ENCODE measurements at places on chromosomes 2 and 18.

- no peak for DNase-seq
Measured at GRCh38 chr18:37231251-37231650, 334.3 kb downstream of the CELF4 start.

DNA sequence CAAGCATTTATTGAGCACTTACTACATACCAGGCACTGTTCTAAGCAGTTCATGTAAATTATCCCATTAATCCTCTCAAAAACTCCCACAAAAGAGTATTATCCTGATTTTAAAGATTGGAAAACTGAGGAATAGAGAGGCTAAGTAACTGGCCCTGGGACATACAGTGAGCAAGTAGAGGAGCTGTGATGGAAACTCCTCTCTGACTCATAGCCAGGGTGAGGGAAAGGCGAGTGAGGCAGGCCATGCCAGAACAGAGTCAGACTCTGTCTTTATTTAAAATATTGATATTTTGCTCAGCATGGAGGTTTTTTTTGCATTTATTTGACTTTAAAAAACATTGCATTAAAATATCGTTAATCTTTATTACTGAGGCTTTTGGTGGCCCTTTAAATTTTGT, 208.0 kb downstream of the LOXHD1 start:
- no peak for DNase-seq

GRCh38 chr2:16409849-16410248, 255.8 kb downstream of the CYRIA start:
- no peak for DNase-seq

- DNase-seq = no peak
Measured at GRCh38 chr2:151830961-151831360, 2.7 kb upstream of the ARL5A start.

GRCh38 chr2:138329591-138329990, 172.0 kb upstream of the SPOPL start:
- DNase-seq = no peak

GRCh38 chr2:65580824-65581223, 148.4 kb upstream of the SPRED2 start:
- no peak for DNase-seq

DNA sequence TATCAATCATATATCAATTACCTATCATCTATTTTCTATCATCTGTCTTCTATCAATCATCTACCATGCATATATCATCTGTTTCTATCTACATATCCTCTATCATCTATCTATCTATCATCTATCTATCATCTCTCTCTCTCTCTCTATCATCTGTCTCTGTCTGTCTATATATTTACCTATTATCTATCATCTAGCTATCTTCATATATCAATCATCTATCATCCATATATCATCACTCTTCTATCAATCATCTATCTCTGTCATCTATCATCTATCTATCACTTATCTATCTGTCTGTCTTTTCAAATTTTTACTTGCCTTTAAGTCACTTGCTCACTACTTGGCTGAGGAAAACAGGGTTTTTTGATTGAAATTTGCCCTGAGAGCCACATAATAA, 592.3 kb downstream of the DCDC2C start:
- DNase-seq = no peak

GRCh38 chr18:65527879-65528633, 222.8 kb upstream of the CDH7 start:
- no peak for DNase-seq
